WTC11 (cell line): ENCODE measurements at places on chromosomes 16 and 17.
A peak's percentile ranks its signal among the peaks of the same experiment; 100 is the strongest.

GRCh38 chr16:27195941-27196595 lies 7.3 kb upstream of the KDM8 start:
- H3K36me3 ChIP-seq: no peaks in the 10 kb centered on the region
- peaks cover 14% of the 10 kb centered on the region for H3K4me1 ChIP-seq
- H3K27ac ChIP-seq: no peak overlapping the region
- H3K4me3 ChIP-seq: no peak overlapping the region
- peaks cover 4% of the 10 kb centered on the region for H3K27me3 ChIP-seq

- DNase-seq: no peak
- H3K36me3 ChIP-seq: no peaks in the 10 kb centered on the region
- H3K4me1 ChIP-seq: peaks cover 8% of the 10 kb centered on the region
- H3K27ac ChIP-seq: peak overlapping the region; percentile 45; the same call in 1 of the 2 replicates
- H3K4me3 ChIP-seq: no peak overlapping the region
These were observed 40.5 kb upstream of the RASD1 start for GRCh38 chr17:17536702-17537101.

GRCh38 chr17:44097110-44097958 lies 26.1 kb downstream of the HDAC5 start:
- peak overlapping the region; percentile 63 for H3K27ac ChIP-seq
- H3K4me1 ChIP-seq: peaks cover 39% of the 10 kb centered on the region
- H3K36me3 ChIP-seq: no peaks in the 10 kb centered on the region; the same call in 1 of the 2 replicates
- DNase-seq: no peak

DNA sequence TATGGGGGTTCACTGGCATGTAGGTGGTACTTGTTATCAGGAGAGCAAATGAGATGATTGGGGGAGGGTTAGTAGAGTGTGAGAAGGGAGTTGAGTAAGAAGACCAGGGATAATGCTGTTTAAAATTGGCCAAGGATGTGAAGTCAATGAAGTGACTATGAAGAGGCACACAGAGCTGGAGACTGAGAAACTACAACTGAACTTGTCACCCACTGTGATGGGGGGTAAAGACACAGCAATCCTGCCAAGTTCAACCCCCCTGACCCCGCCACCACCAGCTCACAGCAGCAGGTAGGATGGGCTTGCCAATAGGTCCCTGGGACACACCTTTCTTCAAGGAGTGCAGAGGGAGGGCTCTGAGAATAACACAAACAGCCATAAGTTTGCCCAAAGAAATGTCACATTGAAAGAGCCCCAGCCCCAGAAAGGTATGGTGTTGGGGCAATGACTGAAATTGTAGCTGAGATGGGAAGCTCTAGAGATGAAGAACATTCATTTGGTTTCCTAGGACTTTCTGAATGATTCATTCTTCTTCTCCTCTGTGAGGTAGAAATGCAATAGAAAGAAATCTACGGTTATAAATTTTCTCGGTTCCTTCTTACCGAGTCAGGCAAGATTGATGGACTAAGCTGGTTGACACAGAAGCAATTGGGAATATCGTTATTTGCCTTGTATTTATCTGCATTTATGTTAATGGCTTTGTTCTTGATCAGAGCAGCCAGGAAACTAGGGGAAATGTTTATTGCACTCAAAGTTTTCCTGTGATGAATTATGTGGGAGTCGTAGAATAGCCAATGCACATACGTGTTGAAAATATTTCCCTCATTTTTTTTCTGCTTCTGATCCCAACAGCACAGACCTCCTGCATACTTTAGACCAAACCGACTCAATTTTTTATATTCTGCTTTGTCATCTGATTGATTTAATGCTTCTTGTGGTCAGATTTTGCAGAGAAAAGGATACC lies 595.2 kb upstream of the CDH11 start:
- peaks cover 7% of the 10 kb centered on the region; the same call in 1 of the 2 replicates for H3K27me3 ChIP-seq
- H3K4me1 ChIP-seq: peaks cover 31% of the 10 kb centered on the region
- DNase-seq: no peak
- no peak overlapping the region for H3K27ac ChIP-seq
- no peaks in the 10 kb centered on the region for H3K36me3 ChIP-seq
- no peak overlapping the region for H3K4me3 ChIP-seq

DNA sequence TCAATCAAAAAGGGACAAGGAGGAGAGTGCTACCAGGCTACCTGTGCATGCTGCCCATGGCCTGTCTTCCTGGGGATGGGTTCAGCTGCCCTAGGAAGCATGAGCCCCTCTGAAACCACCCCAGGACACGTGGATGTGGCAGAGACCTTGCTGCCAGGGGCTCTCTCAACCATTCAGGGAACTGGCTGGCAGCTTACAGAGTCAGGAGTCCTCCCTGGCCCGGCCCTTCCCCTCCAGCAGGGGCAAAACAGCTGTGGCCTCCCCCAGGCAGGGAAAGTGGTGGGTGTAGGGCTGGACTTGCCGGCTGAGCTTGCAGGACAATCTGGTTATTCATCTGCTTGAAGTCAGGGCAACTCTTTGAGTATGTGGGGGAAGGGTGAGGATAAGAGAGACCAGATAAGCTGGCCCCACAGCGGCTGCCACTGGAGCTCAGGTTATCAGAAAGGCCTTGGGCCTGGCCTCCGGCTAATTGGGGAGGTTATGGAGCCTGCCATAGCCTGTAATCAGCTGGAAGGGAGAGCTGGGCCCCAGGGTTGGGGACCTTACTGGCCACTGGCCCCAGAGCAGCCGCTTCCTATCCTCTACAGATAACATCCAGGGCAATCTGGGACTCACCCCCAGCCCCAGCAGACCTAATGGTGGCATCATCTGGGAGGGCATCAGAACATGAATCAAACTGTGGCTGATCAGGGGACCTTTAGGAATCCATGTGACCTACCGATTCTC lies 5.6 kb upstream of the TBX2 start:
- no peaks in the 10 kb centered on the region for H3K36me3 ChIP-seq
- H3K4me1 ChIP-seq: peaks cover 17% of the 10 kb centered on the region
- H3K27ac ChIP-seq: no peak overlapping the region
